Eye (tissue), 1 donor: ENCODE measurements at places on chromosomes 4 and X.

DNA sequence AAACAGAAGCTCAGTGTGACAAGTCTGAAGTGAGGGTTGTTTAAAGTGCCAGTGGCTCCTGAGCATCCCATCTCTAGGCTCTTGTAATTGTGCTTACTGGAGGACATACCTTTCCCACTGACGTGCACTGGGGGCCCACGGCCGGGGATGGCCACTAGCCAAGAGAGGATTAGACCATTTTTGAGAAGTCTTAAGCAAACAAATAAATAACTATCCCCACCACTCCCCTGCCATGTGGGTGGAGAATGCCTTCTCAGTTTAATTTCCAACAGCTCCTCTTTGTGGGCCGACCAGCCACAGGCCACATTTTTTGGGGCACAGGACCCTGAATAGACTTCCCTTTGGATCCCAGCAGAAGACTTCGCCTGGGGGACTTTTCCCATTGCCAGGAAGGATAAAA is 125.0 kb upstream of the MSX1 start:
- no peak for DNase-seq

DNA sequence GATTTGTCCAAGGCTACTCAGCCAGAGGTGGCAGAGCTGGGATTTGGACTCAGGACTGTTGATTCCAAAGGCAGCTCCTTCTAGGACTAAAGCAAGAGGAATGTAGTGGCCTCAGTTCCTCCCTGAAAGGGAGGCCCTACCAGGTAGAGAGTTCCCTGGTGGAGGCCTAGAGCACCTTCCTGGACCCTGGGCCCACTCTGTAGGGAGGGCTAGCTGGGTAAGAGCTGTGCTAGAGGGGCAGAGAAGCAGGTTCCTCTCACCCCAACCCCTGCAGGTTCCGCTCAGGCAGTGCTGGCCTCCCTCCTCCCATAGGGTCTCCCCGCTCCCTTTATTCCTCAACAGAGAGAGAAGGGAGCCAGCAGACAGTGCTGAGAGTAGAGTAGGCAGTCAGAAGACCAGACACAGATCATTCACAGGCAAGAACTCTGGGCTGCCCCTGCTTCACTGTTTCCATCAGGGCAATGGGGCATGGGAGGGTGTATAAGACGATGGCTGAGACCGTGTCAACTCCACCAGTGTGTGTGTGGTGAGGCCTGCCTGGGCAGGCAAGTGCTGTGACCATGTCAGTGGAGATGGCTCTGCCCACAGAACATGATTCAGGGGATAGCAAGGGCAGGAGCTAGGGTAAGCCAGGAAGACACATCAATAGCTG is 12.4 kb upstream of the PJA1 start:
- no peak for DNase-seq

GRCh38 chr4:181597766-181598165 is 645.4 kb upstream of the TENM3 start:
- no peak for DNase-seq

DNA sequence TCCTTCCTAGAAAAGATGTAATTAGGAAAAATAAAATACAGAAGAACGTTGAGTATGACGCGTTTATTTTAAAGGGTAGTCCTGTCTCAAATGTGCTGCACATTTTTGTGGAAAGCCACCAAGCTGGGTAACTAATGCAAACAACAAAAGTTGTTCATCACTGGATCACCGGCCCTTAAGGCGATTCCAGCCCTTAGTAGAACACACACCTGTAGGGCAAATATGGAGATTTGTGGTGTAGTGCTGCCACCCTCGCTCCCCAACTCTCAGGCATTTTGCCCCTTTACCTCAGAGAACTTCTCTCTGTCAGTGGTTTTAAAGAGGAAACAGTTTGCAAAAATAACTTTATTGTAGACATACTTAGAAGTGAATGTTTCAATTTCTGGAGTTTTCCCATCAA is 1.9 kb downstream of the TBL1X start:
- no peak for DNase-seq

DNA sequence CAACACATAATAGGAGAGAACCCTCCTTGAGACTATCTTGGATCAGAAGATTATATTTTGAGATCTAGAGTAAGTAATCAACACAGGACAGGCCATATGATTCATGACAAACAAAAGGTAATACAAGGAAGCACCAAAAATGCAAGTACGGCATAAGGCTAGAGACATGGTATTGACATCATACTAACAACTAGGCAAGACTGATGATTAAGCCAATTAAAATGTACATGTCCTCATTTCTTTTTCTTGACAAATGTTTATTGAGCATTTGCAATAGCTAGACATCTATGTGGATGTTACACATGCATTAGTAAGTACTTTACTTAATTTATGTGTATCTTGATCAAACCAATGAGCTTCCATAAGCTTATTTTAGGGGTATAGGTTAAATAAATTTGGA is 695.7 kb upstream of the GALNTL6 start:
- DNase-seq = no peak

DNA sequence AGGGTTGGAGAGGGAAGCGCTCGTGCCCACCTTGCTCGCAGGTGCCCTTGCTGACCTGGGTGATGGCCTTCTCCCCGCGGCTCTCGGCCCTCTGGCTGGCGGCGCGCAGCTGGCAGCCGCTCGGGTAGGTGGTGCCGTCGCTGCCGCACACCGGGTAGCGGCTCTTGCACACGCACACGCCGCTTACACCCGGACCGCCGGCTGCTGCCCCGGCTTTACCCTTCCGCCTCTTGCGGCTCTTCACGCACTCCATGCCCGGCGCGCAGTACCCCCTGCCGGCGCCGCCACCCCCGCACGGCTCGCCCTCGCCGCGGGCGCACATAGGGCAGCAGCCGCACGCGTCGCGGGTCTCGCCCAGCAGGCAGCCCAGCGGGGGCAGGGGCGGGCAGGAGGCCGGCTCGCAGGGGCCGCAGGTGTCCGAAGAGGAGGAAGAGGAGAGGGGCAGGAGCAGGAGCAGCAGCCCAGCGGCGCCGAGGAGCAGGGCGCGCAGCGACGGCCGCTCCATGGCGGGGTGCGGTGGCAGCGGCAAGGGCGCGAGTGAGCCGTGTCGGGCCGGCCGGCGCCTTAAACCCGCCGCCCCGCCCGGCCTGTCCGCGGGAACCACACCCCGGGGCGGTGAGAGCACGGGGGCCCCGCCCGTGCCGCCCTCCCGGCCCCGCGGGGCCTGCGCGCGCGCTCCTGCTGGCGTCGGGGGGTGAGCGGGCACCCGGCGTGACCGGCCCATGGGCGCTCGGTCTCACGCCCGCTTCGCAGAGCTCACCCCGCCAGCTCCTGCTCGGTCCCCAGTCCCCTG is at the start of gene IGFBP7:
Gene IGFBP7, minus strand, starts transcription at position 539 of the 793 bp plus-strand sequence. Its CDS starts 34 bp downstream, at position 505.
- peak; percentile 70 for DNase-seq

- no peak for DNase-seq
Observed at GRCh38 chrX:123617007-123617406, 115.8 kb downstream of the THOC2 start.

- DNase-seq = peak; percentile 3
Observed at GRCh38 chrX:40581336-40581920, 658 bp downstream of the ATP6AP2 start.
